ENCODE measurements at places on chromosomes 4 and X. TPM values are rescaled to one million over a fixed set of nuclear protein-coding genes. Genes with fewer than 3 reads are reported as not detected.

Gene SPANXA2
- total RNA-seq, result not detected

Gene NUP62CL
- 2.5 TPM for total RNA-seq

Gene JAKMIP1
- 12.4 TPM for total RNA-seq

Gene AFP
- not detected for total RNA-seq

Data from activated CD8-positive, alpha-beta memory T cell treated with anti-CD3 and anti-CD28 coated beads for 36 hours (primary cell).